ENCODE measurements at places on chromosomes 2 and 18.

GRCh38 chr2:185583058-185583816, 155.4 kb upstream of the FSIP2 start:
- DNase-seq: no peak

- peak; percentile 70 for DNase-seq
Observed at GRCh38 chr18:21489119-21489750, 111.3 kb downstream of the ESCO1 start.

DNA sequence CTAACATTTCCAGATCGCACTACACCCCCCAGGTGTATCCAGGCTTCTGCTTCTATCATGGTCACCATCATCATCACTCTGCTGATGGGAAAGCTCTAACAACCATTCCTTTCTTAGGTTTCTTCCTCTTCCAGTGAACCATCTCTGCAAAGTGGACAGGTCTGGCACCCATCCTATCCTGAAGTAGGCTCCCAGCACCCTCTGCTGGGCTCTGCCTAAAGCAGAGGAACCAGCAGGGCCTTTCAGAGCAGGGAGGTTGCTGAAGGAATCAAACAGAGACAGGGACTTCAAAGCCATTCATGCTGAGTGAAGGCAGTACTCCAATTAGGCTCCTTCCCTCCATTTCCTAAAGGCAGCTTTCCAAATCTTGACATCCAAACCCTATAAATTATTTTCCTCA, 27.2 kb upstream of the SATB2 start:
- peak; percentile 17 for DNase-seq

- no peak for DNase-seq
Observed at GRCh38 chr2:69054431-69054830, 41.5 kb downstream of the ANTXR1 start.

DNA sequence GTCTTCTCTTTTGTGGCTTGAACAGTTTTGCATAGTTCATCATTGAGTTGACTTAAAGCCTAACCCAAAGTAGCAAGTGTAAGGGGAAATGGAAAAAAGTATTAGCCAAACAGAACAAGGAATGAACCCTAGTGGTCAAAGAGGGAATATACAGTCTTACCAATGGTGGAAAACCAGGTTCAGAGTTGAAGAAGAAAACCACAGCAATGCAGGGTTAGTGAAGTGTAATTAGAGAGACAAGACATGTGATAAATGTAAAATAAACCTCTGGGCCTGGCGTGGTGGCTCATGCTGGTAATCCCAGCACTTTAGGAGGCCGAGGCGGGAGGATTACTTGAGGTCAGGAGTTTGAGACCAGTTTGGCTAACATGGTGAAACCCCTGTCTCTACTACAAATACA, 2.4 kb downstream of the TTN start:
- DNase-seq: peak; percentile 49

All from HAP-1 (cell line).